ENCODE measurements at places on chromosomes 7 and 10. TPM values are rescaled to one million over a fixed set of nuclear protein-coding genes. Genes with fewer than 3 reads are reported as not detected.

SSMEM1 gene
- not detected for total RNA-seq

HERC4 gene
- total RNA-seq = 27.2 TPM

GIMAP7 gene
- total RNA-seq = not detected

NODAL gene
- total RNA-seq = not detected

HSPA12A gene
- total RNA-seq = 8.9 TPM

SPDYE16 gene
- not detected for total RNA-seq

C10orf95 gene
- total RNA-seq = 10.3 TPM

H2BK1 gene
- total RNA-seq = not detected

LIPK gene
- total RNA-seq = not detected

NACAD gene
- total RNA-seq = 3.9 TPM

CD36 gene
- not detected for total RNA-seq

GPR26 gene
- total RNA-seq = not detected

TNPO3 gene
- 52.5 TPM for total RNA-seq

STAMBPL1 gene
- 19.2 TPM for total RNA-seq

SORCS1 gene
- not detected for total RNA-seq

PIK3AP1 gene
- total RNA-seq = 4.2 TPM

HDAC9 gene
- 25.7 TPM for total RNA-seq

CYP2C19 gene
- not detected for total RNA-seq

INMT gene
- total RNA-seq = not detected

AGAP9 gene
- total RNA-seq = 7.1 TPM

UNCX gene
- total RNA-seq = 0.65 TPM

GPR85 gene
- 0.22 TPM for total RNA-seq

NEURL1 gene
- 1.3 TPM for total RNA-seq

PRSS37 gene
- not detected for total RNA-seq

BLNK gene
- 0.12 TPM for total RNA-seq

PRLHR gene
- total RNA-seq = not detected

SLC16A9 gene
- total RNA-seq = 3.5 TPM

ZNF853 gene
- 5.6 TPM for total RNA-seq

PFKP gene
- total RNA-seq = 402 TPM

FFAR4 gene
- not detected for total RNA-seq

PAPOLB gene
- not detected for total RNA-seq

OPN1SW gene
- total RNA-seq = not detected

KIF11 gene
- 36.5 TPM for total RNA-seq

GSTK1 gene
- 95.1 TPM for total RNA-seq

HYAL4 gene
- total RNA-seq = not detected

CEP55 gene
- 73.2 TPM for total RNA-seq

Data from epithelial cell of proximal tubule (primary cell).